ENCODE measurements at places on chromosomes 2 and 18. TPM values are rescaled to one million over a fixed set of nuclear protein-coding genes. Genes with fewer than 3 reads are reported as not detected.
A peak's percentile ranks its signal among the peaks of the same experiment; 100 is the strongest.

GRCh38 chr2:44429034-44429433 lies 67.3 kb downstream of the CAMKMT start:
- no peak for DNase-seq

- DNase-seq = no peak
Observed at GRCh38 chr18:25332002-25332401, 20.0 kb downstream of the ZNF521 start.

GRCh38 chr2:25270061-25270460 lies 71.7 kb downstream of the DNMT3A start:
- no peak for DNase-seq

GRCh38 chr2:157203651-157204050 lies 53.9 kb upstream of the GALNT5 start:
- no peak for DNase-seq

GRCh38 chr2:199471443-199472057 lies 13.8 kb upstream of the SATB2 start:
- peak; percentile 57 for DNase-seq

GRCh38 chr2:175690113-175690837 lies 311.8 kb downstream of the LNPK start:
- DNase-seq = peak; percentile 83

- no peak for DNase-seq
Observed at GRCh38 chr18:76465630-76466409, 29.2 kb downstream of the ZNF516 start.

- no peak for DNase-seq
Observed at GRCh38 chr18:58212274-58212673, 168.2 kb downstream of the NEDD4L start.

DNA sequence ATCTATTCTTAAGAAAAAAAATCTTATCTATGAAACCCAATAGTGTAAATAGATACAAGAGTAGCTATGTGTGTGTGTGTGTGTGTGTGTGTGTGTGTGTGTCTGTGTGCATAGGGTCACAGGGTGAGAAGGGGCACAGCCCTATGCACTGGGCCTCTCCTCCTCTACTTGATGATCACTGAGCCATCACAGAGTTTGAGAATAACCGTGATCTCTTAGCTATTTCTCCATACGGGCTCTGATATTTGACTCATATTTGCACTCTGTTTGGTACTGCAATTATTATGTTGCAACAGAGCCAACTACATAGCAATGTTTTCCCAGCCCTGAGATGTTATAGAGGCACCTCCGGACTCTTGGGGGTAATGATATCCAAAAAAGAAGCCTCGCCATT lies 28.8 kb upstream of the SLC40A1 start:
- DNase-seq = peak; percentile 68

SERPINB12 gene
- not detected for total RNA-seq

MATN3 gene
- total RNA-seq = 2.3 TPM

MPP4 gene
- total RNA-seq = 0.26 TPM
